ENCODE measurements at places on chromosomes 6 and 20.

DNA sequence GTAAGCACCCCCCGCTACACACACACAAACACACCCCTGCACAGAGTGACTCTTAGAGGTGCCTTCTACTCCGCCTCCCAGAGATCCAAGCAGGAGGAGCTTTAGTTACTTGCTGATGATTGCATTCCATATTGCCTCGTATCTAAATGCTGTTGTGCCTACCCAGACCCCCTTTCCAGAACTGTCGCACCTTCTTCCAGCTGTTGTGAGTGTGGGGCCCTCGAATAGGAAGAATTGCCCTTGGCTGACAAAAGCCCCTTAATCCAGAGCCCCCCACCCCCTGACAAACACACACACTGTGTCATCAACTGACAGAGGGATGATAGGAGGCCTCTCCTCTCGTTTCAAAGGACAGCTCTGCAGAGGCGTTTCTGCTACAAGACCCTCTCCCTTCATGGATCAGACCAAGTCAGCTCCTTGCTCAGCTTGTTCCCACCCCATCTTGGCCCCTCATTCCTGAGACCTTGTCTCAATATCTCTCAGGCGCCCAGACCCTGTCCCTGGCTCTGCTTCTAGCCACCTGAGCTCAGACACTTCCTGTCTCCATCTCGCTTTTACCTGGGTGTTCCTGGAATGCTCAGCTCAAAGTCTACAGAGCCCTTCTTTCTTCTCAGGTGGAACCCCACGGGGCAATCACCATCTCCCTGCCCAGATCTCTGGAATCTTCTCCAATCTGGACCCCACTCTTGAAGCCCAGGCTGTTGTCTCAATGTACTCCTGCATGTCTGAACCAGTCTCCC is 4.0 kb upstream of the VSX1 start:
- DNase-seq: no peak

DNA sequence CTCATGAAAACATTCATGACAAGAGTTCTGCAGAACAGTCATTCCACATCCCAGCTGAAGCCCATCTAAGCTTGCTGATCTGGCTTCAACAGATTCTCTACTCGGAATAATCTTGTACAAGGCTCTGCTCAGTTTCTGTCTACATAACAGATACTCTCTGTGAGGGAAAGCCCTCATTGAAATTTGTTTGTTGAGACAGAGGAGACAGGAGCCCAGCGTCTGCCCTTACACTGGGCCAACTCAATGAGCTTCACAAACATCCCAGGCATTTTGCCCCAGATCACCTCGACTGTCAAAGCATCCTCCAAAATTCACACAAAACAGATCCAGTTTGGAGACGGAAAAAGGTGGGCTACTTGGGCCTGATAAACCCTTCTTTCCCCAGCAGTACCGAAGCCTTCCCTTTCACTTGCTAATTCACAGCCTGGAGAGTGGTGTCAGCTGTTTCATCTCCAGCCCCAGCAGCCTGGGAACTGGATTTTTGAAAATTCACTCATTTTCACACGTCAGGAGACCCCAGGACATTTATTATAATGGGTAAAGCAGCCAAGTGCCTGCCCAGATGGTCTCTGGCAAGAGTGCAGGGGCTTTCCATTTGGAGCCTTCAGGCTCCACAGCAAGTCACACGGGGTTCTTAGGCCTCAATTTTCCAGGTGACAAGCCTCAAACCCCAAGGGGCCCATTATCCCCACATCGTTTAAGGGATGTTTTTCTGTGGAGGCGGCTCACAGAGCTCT is 7.3 kb downstream of the CCDC167 start:
- peak; percentile 80 for DNase-seq

- DNase-seq: no peak
These were observed 70.6 kb downstream of the SGK1 start for GRCh38 chr6:134247231-134247833.

GRCh38 chr20:51340451-51340840 is 202.1 kb downstream of the NFATC2 start:
- DNase-seq: no peak

DNA sequence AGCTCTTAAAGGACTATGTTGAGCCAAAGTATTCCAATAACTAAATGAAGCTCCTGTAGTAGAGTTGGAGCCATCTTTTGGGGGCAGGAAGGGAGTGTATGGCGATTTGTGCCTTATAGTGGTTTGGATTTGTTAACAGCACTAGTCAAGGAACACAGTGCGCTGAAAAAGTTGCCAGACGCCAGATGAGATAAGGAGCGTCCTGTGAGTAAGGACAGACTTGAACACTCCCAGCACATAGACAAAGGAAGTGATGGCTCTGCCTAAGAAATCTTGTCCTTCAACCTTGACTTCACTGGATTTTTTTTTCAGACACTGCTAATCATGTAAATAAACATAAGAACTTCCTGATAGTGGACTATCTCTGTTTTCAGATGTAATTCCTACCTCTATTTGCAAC is 136.9 kb downstream of the TRMT11 start:
- DNase-seq: no peak

DNA sequence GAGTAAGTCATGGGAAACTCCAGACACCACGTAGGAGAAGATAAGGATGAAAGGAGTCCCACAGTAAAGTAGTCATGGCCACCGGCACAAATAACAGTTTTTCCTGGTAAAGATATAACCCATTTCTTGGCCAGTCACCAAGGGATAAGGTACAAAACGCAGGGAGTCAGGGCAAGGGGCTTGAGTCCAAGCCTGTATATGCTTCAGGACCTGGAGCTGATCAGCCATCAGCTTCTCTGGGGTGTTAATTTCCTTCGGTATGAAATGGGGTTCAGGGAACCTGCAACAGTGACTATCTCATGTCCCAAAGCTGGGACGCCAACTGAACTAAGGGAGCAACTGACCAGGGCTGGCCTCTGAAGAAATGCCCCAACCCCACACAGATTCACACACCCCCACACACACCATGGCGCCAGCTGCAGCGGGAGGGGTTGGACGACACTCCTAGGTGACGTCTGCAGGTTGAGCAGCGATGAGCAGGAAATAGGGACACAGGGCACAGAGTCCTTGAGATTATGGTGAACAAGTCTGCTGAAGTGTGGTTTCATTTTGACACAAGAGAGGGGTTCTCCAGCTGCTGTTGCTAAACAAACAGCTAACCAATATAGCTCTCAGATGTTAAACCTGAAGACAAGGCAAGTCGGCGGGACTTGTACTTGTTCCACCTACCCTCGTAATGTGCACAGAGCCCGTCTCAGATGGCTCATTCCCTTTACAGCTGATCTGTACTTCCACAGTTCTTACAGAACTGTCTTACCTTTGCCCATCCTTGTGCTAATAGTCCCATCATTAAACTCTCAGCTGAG is 7.4 kb upstream of the ADTRP start:
- DNase-seq: no peak

- DNase-seq: no peak
These were observed 76.8 kb downstream of the PRDM1 start for GRCh38 chr6:106162921-106163320.

DNA sequence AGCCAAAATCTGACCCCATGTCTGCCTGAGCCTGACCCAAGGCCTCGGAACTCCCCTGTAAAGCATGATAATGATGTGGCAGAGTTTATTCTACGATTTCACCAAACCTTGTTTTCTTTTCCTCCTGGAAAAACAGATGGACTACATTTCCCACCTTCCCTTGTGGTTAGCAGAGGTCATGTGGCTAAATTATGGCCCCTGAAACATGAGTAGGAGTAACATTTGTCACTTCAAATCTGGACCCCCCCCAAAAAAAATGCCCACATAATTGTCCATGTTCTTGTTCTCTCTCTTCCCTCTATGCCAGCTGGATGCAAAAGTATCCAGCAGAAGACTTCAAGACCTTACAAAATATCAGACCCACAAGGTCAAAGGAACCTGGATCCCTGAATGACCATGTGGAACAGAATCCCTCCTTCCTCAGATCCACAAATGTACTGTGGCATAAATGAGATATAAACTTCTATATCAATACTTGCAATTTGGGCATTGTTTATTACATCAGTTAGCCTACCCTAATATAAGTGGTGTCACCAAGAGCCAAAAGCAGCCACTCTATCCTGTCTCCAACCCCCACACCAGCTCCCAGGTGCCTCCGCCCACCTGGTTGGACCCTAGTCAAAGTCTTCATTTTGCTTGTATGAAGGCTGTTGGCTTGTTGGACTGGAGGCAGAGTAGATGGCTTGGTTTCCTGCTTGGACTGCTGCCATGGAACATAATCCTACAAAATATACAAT is 1.4 kb downstream of the C20orf96 start:
- no peak for DNase-seq

DNA sequence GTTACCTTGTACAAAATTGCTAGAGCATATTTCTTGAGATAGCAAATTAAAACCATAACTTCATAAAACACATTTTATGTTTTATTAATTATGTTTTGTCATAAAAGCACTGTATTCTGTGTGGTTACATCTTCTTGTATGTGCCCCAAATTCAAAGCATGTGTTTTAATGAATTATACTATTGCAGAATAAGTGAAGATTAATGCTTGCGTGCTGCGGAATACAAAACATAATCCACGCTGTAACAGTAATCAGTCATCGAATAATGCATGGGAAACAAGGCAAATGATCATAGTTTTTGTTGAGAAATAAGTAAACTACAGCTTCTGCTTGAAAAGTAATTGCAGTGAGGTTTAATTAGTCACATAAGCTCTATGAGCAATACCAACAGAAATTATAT is 459.2 kb upstream of the SOX4 start:
- no peak for DNase-seq

DNA sequence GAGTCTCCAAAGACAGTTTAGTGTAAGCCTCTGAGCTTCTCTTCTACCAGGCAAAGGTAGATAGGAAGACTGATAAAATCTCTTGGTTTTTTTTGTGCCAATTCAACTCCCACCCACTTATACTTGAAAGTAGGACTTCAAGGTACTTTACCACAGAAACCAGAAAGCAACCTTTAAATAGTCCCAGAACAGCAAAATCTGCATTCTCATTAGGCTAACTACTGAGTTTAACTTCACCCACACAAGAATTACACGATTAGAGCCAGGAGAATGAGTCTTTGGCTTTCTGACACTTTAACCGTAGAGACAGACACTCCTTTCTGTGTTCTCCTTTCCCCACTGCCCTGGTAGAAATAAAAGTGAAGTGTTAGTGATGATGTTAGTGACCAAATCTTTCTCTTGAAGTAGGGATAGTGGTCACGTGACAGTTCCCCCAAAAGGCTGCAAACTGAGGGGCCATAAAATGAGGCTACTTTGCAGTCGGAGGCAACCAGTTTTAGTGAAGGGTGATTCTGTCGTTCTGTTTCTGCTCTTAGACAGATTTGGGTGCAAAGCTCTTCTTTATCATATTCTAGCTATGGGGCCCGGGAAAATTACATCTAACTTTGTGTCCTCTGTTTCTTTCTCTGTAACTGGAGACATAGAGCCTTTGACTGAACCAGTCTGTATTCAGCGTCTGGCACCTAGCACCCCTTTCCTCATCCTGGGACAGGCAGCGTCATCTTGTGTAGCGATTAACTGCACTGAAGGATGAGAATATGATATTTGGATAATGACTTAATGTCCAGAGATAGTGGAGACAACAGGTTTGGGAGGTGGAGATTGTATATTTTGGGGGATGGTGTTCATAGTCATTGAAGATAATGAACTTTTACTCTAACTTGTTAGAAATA is 206.4 kb upstream of the CITED2 start:
- DNase-seq: no peak

DNA sequence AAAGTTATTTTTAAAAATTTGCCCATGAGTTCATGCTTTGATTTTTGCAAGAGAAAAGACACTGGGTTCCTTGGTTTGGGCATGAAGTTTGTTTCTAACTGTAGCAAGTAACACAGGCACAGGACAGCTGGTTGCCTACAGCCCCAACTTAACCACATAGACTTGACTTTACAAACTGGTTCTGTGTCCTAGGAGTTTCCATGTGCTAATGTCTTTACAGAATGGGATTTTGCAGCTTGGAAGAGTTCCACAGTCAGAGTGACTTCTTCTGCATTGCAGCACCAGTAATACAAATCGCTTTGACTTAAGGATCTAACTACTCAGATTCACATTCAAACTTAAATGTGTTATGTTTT is 44.3 kb downstream of the OR2B2 start:
- no peak for DNase-seq

DNA sequence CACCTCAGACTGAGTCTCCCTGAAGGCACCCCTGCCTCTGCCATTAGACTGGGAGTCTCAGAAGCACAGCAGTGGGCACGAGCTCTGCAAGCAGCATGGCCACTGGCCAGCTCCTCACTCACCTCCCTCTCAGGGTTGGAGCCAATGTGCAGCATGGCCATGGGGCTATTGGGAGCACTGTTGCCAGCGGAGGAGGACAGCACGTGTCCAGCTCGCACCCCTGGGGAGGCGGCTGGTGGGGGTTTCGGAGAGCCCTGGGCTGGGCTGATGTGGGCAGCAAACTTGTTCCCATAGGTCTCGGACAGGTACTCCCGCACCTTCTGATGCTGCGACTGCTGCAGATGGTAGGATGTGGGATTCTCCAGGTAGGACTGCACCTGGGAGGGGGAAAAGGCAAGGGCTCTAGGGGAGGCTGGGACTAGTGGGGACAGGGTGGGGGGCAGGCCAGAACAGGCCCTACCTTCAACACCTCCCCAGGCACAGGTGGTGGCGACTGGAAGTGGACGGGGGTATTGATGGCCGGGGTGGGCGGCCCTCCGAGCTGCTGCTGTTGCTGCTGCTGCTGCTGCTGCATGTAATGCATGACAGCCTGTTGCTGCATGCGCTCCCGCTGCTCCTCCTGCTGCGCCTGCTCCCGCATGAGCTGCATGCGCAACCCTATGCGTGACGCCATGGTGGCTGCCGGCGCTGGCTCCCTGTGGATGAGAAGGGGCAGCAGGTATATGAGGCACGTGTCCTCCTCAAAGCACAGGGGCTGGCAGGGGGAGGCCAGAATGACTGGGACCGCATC is 44.7 kb downstream of the TFEB start:
- no peak for DNase-seq

GRCh38 chr6:111747396-111747795 is 125.9 kb downstream of the FYN start:
- no peak for DNase-seq

DNA sequence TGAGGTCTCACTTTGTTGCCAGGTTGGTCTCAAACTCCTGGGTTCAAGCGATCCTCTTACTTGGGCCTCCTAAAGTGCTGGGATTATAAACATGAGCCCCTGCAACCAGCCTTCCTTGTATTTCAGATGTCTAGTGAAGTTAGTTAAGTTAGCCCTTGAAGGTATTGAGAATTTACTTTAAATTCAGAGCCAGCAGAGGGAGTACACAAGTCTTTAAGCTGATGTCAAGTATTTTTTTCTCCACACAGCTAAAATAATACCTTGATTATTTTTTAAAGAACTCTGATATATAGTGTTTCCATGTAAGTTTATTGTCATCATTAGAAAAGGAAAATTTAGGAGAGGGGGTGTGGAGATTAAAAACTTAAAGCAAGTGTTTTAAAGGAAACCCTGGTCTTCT is 9.8 kb downstream of the FOXO3 start:
- no peak for DNase-seq

All from NCI-H1694 (cell line).